CD4-positive, alpha-beta T cell treated with Interleukin-2 at 100 ng/mL for 4 hours (primary cell): ENCODE measurements at places on chromosomes 13 and 19.

- DNase-seq: no peak
Measured at GRCh38 chr19:53504885-53505284, 33.1 kb upstream of the ZNF331 start.

DNA sequence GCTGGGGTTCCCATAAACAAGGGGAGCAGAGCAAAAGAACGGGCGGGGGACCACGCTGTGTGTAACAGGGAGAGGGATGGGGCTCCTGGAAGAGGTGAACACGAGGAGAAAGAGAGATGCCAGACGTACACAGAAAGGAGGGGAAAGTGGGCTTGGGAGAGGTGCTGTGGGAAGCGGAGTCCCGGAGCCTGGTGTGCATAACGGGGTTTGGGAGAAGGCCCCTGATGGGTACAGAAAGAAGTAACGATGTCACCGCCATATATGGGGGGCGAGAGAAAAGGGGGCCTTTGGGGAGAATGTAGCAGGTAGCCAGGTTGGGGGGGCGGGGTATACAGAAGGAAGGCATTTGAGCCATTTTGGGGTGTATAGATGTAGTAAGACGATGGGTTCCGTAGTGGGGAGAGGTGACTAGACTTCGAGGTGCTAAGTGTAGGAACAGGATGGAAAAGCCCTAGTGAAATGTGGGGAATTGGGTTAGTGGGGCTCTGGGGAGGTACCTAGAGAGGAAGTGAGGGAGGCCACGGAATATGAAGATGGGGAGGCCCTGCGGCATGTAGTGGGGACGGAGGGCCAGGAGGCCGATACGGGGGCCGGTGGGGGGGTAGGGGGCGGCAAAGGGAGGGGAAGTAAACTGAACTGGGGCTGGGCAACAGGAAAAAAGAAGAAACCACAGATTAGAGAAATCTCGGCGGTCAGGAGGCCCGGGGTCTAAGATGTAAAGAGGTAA is 787 bp downstream of the ZNF580 start:
- DNase-seq: peak; percentile 37

DNA sequence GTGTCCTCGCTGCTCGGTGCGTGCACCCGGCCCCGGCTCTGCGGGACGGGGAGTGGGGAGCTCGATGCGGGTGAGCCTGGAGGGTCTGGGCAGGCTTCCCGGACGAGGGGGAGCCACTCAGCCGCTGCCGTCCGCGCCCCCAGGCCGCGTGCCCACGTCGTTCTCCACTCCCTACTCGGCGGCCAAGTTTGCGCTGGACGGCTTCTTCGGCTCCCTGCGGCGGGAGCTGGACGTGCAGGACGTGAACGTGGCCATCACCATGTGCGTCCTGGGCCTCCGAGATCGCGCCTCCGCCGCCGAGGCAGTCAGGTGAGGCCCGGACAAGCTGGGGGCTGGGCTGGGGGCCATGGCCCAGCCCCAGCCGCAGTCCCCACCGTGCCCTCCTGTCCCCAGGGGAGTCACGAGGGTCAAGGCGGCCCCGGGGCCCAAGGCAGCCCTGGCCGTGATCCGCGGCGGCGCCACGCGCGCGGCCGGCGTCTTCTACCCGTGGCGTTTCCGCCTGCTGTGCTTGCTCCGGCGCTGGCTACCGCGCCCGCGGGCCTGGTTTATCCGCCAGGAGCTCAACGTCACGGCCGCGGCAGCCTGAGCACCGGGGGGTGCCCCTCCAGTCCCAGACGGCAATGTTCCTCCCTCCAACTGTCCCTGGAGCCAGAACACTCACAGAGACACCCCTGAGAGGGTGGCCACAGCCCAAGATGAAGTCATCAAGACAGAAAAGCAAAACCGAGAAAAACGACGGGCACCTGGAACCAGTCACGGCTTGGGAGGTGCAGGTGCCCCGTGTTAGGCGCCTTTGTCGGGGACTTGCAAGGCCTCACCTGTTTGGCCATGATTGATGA is 2.5 kb upstream of the RPL36 start:
- no peak for DNase-seq

- DNase-seq: no peak
Measured at GRCh38 chr13:52947921-52948373, 80.7 kb upstream of the OLFM4 start.

DNA sequence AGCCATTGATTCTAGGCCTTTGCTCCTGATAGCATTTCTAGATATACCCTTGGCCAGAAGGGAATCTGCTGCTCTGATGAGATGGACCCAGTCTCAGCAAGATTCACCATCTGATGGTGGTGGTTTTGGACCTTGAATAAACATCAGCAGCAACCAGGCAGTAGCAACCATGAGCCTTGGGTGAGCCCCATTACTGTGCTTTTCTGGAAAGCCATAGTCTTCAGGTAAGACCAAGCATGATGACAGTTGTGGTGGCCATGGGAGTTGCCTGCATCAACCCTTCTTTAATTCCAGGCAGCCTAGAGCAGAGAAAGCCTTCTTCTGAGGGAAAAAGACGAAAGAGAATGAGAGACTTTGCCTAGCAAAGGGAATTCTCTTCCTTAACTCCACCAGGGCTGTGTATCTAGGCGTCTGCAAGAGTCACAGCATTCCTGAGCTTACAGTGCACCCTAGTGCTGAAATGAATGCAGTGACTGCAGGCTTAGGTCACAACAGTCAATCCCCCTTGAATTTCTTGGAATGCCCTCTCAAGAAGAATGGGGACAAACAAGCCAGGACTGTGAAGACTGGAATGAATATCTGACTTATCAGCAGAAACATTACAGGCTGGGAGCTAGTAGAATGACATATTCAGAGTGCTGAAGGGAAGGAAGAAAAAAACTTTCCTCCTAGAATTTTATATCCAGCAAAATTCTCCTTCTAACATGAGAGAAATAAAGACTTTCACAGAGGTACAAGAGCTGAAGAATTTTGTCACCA is 942.4 kb upstream of the PCDH20 start:
- no peak for DNase-seq

GRCh38 chr19:6876748-6877147 is 10.6 kb upstream of the ADGRE1 start:
- no peak for DNase-seq

- peak; percentile 30 for DNase-seq
Measured at GRCh38 chr19:6947745-6948144, 60.4 kb downstream of the ADGRE1 start.

- no peak for DNase-seq
Measured at GRCh38 chr13:26965952-26966700, 205.5 kb downstream of the USP12 start.

- no peak for DNase-seq
Measured at GRCh38 chr19:35397064-35397463, 26.2 kb downstream of the GPR42 start.

GRCh38 chr19:14515501-14516047 is 2.6 kb downstream of the DNAJB1 start:
- no peak for DNase-seq

- DNase-seq: no peak
Measured at GRCh38 chr19:13150931-13151604, 857 bp downstream of the IER2 start.

GRCh38 chr13:29887030-29887557 is 36.7 kb upstream of the UBL3 start:
- no peak for DNase-seq

DNA sequence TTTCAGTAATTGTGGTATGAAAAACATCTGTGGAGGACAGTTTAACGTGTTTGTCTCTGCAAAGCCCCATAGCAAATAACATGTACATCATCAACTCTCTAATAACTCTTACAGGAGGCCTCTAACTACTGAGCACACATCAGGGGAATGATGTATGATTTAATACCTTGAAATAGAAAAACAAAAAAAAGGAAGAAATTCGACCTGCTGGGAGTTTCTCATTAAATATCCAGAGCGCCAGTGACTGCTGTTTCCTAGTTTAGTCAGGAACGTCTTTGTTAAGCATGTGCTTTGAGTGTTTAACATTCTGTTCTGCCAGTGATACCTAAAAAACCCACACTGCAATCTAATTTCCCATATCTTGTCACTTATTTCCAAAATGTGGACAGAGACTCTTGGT is 235.4 kb downstream of the PCDH20 start:
- DNase-seq: no peak

- no peak for DNase-seq
Measured at GRCh38 chr19:35774274-35775045, 904 bp upstream of the ARHGAP33 start.

- no peak for DNase-seq
Measured at GRCh38 chr13:27280009-27280656, 9.5 kb downstream of the RASL11A start.

DNA sequence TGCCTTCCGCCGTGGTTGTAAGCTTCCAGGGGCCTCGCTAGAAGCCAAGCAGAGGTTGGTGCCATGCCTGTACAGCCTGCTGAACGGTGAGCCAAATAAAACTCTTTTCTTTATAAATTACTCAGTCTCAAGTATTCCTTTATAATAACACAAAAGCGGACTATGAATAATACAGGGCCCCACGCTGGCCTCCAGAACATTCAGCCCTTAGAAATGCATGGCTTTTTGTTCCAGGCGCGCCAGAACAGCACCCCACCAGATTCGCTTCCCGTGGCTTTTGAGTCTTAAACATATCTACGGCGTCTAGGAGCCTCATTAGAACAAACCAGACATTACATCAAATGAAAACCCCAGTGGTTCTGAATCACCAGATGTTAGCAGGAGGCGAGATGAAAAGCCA is 75.1 kb downstream of the SLC15A1 start:
- no peak for DNase-seq

DNA sequence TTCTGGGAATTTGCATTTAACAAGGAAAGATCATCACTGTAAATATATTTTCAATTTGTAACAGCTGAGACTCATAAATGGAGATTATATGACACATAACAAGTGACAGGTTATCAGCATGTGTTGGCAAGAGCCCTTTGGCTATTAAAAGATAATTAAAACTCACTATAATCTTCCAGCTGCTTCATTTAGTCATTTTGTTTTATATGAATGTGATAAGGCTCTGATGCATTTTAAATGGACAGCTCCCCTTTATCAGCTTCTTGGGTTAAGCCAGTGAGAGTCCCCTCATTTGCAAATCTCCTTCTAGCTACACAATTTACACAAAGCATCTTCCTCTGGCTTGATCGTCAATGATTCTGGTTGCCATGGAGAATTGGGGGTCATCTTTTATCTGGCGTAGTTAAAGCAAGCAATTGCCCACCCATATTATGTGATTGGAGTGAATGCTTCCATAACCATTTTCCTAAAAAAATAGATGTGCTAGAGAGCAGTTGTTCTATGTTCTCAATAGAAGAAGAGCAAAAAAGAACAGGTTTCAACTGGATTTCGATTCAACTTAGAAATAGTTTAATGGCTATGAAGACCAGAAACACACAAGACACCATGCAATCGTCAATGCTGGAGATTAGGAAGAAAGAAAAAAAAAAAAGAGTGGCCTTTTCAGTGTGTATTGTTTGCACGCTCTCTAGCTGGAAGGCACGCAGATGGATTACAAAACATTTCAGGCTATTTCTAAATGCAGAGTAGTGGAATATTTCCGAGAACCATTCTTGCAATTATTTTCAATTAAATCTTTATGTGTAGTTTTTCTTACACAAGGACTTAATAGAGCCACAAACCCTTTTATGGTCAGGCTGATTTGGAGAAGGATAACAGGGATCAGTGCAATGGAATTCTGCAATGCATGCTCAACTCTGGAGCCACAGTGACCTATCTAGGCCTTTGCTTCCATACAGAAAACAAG is 27.4 kb downstream of the STARD13 start:
- no peak for DNase-seq
